SJCRH30 (cell line): ENCODE measurements at places on chromosomes 1 and 21. TPM values are rescaled to one million over a fixed set of nuclear protein-coding genes. Genes with fewer than 3 reads are reported as not detected.

Gene LCE1A
- not detected in 2 replicates for total RNA-seq

Gene AIDA
- total RNA-seq, result 88.8 and 93.7 TPM in 2 replicates

Gene SLAMF6
- not detected in 2 replicates for total RNA-seq

Gene SFN
- 0.14 and 0.15 TPM in 2 replicates for total RNA-seq

Gene MRPL39
- total RNA-seq, result 86.2 and 95.0 TPM in 2 replicates

DNA sequence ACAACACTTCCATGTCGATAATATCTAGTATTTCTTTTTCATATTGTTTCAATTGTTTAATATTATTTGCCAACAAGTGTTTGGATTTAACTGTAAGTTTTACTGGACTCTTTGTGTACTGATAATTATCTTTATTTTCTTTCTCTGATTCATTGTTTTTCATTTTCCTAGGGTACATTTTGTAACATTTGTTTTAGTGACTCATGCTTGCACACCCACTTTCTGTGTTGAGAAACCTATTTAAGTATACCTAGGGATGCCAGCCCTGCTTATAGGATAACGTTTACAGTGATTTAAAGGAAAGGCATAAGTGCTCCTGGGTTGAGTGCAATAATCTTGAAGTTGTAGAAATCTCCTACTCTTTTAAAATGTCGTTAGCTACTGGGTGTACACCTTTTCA lies 1386.0 kb upstream of the ADGRL4 start:
- no peaks in the 10 kb centered on the region for H3K4me1 ChIP-seq
- DNase-seq, result no peak
- no peak overlapping the region for H3K4me3 ChIP-seq
- H3K36me3 ChIP-seq, result no peaks in the 10 kb centered on the region
- no peak overlapping the region for H3K27ac ChIP-seq

DNA sequence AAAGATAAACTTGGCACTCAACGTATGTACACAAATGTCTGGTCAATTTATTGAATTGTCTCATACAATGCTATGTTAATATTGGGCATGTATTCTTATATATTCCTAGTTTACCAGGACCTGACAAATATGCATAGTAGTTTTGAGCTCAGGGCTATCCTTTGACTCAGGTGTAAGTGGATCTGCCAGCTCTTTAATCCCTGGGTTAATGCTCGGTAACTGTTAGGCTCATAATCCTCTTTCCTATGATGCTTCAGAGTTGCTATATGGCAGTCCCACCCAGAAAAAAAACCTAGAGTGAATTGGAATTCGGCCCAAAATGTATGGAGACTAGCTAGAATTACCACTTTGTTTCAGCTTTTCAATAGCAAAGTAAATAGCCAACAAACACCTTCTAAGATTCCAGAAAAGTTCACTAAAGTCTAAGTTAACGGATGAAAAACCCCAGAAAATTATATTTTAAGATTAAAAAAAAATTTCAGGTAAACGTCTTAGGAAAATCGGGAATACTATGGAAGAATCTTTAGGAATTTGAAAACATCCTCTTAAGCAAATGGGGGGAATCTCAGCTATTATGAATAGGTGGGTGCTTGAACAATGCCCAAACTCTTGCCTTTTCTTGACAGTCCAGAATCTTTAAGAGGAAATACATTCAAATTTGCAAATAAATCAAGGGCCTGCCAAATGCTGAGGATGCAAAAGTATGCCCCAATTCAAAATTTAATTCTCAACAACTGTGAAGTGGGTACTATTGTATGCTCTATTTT lies 10.9 kb downstream of the H3-3A start:
- no peaks in the 10 kb centered on the region for H3K27me3 ChIP-seq
- peaks cover 50% of the 10 kb centered on the region for H3K36me3 ChIP-seq
- no peak overlapping the region for H3K27ac ChIP-seq
- H3K4me1 ChIP-seq, result no peaks in the 10 kb centered on the region

GRCh38 chr1:207839083-207839413 lies 71.9 kb downstream of the CD34 start:
- no peaks in the 10 kb centered on the region for H3K4me1 ChIP-seq
- H3K27me3 ChIP-seq, result no peaks in the 10 kb centered on the region
- H3K27ac ChIP-seq, result no peak overlapping the region
- H3K36me3 ChIP-seq, result no peaks in the 10 kb centered on the region

GRCh38 chr1:231028682-231029081 lies 11.4 kb downstream of the FAM89A start:
- no peak overlapping the region for H3K4me3 ChIP-seq
- no peaks in the 10 kb centered on the region for H3K27me3 ChIP-seq
- DNase-seq, result no peak
- peaks cover 4% of the 10 kb centered on the region for H3K36me3 ChIP-seq

DNA sequence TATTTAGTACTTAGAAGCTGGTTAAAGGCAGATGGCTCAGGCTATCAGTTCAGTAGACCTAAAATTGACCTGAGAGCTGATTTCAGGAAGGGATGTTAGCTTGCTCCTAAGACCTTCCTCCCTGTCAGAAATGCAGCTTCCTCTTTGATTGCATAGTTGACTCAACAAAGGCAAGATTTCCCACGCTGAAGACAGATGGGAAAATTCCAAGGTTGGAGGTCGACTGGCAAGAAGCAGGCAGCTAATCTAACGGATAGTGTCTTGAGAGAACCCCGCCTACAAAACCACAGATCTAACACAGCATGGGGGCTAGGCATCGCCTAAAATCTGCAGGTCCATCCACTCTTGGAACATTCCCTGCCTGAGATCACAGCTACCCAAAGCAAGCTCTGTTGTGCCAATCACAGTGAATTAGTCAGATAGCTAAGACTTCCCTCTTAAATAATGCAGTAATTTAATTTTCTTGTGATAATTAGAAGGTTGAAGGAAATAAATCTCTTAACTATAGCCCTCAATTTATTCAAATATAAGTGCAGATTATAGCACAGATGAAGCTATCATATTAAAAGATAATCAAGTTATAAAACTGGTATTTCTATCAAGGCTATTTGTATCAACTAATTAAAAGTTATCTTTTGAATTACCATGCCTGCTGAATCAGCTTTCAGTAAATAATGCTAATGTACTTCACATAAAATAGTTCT lies 357.8 kb upstream of the SGIP1 start:
- peaks cover 8% of the 10 kb centered on the region for H3K4me1 ChIP-seq
- H3K4me3 ChIP-seq, result no peak overlapping the region
- no peaks in the 10 kb centered on the region for H3K36me3 ChIP-seq

- no peak overlapping the region for H3K4me3 ChIP-seq
- H3K36me3 ChIP-seq, result no peaks in the 10 kb centered on the region
- H3K4me1 ChIP-seq, result no peaks in the 10 kb centered on the region
- no peaks in the 10 kb centered on the region for H3K27me3 ChIP-seq
Measured at GRCh38 chr21:15210235-15210678, 145.5 kb upstream of the NRIP1 start.

- H3K27ac ChIP-seq, result no peak overlapping the region
- H3K36me3 ChIP-seq, result peaks cover 42% of the 10 kb centered on the region
- H3K27me3 ChIP-seq, result no peaks in the 10 kb centered on the region
Measured at GRCh38 chr1:53918343-53918742, 24.4 kb downstream of the DIO1 start.

GRCh38 chr1:79791488-79792218 lies 785.1 kb upstream of the ADGRL4 start:
- DNase-seq, result no peak
- no peak overlapping the region for H3K27ac ChIP-seq
- H3K36me3 ChIP-seq, result no peaks in the 10 kb centered on the region
- no peak overlapping the region for H3K4me3 ChIP-seq
- H3K4me1 ChIP-seq, result no peaks in the 10 kb centered on the region

DNA sequence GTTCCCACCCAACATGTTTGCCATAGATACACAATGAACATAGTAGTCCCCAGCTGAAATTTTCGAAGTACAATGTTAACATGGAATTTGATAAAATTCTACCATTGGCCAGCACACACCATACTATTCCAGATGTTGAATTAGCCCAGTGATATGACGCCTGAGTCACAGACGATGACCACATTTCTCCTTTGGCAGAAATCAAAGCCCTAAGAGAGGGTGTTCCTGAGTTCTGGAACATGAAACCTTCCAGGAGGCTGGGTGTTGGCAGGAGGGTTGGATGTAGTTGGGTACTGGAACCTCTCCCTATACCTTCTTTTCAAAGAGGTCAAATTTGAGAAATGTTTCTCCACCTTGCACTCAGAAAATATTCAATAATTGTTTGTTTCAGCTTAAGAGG lies 37.8 kb downstream of the LPAR3 start:
- no peaks in the 10 kb centered on the region for H3K36me3 ChIP-seq
- H3K27me3 ChIP-seq, result no peaks in the 10 kb centered on the region
- no peak for DNase-seq
- H3K4me1 ChIP-seq, result no peaks in the 10 kb centered on the region
- no peak overlapping the region for H3K27ac ChIP-seq
- no peak overlapping the region for H3K4me3 ChIP-seq

- H3K36me3 ChIP-seq, result no peaks in the 10 kb centered on the region
- H3K27me3 ChIP-seq, result no peaks in the 10 kb centered on the region; the same call in 1 of the 2 replicates
- H3K27ac ChIP-seq, result no peak overlapping the region
- H3K4me3 ChIP-seq, result no peak overlapping the region
- DNase-seq, result no peak
- no peaks in the 10 kb centered on the region for H3K4me1 ChIP-seq
Measured at GRCh38 chr21:40060083-40060677, 192.9 kb downstream of the PCP4 start.

DNA sequence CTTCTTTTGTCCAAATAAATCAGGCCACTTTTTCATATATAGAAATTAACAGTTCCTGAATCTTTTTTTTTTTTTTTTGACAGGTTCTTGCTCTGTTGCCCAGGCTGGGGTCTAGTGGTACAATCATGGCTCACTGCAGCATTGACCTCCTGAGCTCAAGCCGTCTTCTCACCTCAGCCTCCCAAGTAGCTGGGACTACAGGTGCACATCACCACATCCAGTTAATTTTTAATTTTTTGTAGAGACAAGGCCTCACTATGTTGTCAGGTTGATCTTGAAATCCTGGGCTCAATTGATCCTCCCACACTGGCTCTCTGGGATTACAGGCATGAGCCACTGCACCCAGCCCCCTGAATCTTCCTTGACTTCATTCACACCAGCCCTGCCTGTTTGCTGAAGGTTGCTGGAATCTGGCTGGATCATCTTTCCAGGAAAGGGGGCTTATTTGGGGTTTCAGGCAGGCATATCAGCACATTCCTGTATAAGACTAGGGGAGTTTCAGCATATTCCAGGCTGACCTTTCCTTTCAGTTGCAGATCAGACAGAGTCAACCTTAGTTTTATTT lies 78.2 kb upstream of the ARHGAP29 start:
- H3K4me3 ChIP-seq, result no peak overlapping the region
- DNase-seq, result no peak
- no peaks in the 10 kb centered on the region for H3K4me1 ChIP-seq
- H3K27ac ChIP-seq, result no peak overlapping the region
- no peaks in the 10 kb centered on the region for H3K27me3 ChIP-seq
